ENCODE measurements at places on chromosomes 16 and 17. TPM values are rescaled to one million over a fixed set of nuclear protein-coding genes. Genes with fewer than 3 reads are reported as not detected.

The SMIM5 gene
- total RNA-seq, result not detected

The GPRC5B gene
- total RNA-seq, result not detected

DNA sequence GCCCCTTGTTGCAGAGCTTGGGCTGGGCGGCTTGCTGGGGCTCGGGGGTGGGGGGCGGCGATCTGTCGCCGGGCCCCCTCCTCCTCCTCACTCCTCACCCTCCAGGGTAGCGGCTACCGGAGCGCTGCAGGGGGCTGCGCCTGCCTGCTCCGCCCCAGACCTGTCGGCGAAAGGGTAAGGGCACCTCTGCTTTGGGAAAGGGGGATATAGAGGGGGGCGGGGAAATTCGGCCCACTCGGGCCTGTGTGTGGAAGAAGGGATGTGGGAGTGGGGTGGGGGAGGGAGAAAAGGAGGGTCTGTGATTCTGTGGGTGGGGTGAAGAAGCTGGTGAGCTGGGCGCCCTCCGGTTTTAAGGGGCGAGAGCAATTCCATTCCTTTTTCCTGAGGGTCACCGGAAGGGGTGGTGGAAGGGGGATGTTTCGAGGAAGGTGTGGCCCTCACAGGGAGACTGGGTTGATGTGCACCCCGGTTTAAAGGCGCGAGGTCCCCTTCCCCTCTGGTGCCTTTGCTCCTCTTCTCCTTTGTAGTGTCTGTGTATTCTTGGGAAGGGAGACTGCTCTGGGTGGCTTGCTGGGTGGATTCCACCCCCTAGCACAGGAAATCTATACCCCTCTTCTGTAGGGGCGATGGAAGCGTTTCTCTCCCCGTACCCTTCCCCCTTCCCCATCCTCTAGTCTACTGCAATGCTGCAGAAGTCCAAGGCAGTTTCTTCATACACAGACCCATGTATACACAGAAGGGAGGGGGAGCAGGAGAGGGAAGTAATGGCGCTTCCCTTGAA, 878 bp downstream of the TAOK1 start:
- DNase-seq, result peak; percentile 50

DNA sequence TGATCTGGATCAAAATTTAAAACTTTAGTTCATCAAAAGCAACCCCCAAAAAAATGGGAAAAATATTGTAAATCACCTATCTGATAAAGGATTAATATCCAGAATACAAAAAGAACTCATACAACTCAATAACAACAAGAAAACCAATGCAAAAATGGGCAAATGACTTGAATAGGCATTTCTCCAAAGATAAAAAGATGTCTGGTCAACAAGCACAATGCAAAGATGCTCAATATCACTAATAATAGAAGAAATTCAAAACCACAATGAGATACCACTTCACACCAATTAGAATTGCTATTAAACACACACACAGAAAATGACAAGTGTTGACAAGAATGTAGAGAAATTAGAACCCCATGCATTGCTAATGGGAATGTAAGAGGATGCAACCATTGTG, 40.4 kb downstream of the UBE2G1 start:
- DNase-seq, result no peak

Data from activated CD8-positive, alpha-beta memory T cell treated with anti-CD3 and anti-CD28 coated beads, Interleukin-2, amount 10 ng/mL, durations not matched to agents 7 days and 5 days (primary cell).